ENCODE measurements at places on chromosomes 5 and 9.

DNA sequence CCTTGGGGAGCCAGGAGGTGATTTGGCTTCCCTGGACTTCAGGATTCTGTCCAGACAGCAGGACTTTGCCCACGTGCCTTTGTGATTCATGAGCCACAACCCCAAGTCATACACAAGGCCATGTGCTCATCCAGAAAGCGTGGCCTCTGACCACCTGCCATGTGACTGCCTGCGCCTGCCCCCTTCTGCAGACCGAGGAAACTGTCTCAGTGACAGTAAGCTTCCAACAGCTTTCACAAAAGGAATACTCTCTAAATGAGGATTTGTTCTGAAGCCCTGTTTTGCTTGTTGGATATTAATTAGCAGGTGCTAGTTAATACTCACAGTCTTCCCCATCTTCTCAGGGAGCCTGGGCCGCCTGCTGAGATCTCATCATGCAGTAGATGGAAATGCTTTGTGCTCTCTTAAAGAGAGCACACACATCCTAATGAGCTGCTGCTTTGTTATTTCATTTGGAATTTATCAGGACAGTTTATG is 36.9 kb upstream of the ANGPTL2 start:
- DNase-seq = peak; percentile 82

- no peak for DNase-seq
Measured at GRCh38 chr5:145838276-145838675, 3.1 kb upstream of the PRELID2 start.

DNA sequence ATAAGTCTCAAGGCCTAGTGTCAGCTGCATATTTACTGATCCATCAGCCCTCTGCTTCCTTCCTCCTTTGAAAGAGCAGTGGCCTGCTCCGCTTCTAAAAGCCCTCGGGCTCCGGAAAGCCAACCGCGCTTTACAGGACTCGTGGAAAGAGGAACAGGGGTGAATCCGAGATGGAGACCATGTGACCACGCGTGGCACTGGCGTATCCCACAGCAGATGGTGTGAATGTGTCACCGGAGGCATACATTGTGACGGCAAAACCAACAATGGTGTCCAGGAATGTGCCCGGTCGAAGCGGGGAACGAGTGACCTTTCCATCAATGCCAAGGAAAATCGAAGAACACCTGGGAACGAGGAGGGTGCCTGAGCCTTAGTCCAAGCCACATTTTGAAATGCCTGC is 484.6 kb downstream of the SPATA31A7 start:
- DNase-seq = no peak

DNA sequence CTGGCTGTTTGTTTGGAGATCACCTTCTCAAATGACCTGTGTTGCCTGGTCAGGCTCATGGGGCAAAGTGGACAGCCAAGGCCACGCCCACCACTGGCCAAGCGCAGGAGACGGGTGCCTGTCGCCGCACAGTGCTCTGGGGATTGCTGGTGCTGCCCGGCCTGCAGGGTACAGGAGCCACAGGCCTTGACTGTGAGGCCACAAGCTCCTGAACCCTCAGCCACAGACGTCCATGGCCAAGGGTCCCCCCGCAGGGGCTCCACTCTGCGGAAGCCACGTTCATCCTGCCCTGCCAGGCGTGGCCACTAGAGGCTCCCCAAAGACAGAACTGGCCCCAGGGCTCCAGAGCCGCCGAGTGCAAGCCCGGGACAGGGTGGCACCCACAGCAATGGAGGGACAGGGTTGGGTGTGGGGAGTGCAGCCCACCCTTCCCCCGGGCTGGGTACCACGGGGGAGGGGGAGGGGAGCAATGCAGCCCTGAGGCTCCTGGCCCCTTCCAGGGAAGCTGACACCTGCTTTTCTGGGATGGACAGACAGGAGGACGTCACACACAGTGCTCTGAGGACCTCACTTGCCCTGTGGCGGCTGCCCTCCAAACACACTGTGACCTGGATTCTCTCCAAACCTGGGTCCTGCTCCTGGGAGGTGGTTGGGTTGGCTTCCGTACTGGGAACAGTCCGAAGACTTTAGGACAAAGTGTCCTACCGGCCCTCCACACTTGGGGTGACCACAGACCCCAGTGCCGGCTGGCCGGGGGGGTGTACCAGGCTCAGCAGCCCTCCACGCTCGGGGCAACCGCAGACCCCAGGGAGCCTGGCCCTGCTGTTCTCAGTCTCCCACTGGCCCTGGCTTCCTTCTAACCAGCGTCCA is 21.5 kb downstream of the TPPP start:
- no peak for DNase-seq

- DNase-seq = no peak
Measured at GRCh38 chr9:89807682-89808075, 202.9 kb downstream of the GADD45G start.

GRCh38 chr5:109755761-109756160 is 66.0 kb downstream of the MAN2A1 start:
- DNase-seq = no peak

- no peak for DNase-seq
Measured at GRCh38 chr5:43270645-43271044, 42.6 kb downstream of the HMGCS1 start.

GRCh38 chr5:5331848-5332247 is 90.6 kb upstream of the ICE1 start:
- no peak for DNase-seq

GRCh38 chr9:14428781-14429230 is 114.9 kb upstream of the NFIB start:
- no peak for DNase-seq

- no peak for DNase-seq
Measured at GRCh38 chr9:91659529-91660495, 236.2 kb upstream of the NFIL3 start.

- peak; percentile 79 for DNase-seq
Measured at GRCh38 chr9:77514886-77515711, 133.0 kb downstream of the GNA14 start.

DNA sequence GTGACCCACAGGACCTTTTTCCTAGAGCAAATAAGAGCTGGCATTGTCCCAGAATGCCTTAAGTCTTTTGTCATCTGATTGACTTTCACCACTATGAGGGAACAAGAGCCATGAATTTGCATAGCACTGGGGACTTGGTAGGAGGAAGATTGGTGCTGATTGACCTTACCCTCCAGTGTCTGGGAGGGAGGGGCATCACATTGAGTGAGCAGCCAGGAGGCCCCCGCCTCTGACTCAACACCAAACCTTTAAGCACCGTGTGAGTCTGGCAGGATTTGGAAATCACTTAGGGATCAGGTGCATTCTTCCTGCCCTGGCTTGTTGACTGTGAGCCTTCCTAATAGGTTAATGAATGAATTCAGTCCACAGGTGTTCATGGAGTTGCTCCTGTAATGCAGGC is 40.7 kb downstream of the WNK2 start:
- DNase-seq = no peak

GRCh38 chr5:78586251-78586650 is 62.3 kb downstream of the LHFPL2 start:
- DNase-seq = peak; percentile 97

DNA sequence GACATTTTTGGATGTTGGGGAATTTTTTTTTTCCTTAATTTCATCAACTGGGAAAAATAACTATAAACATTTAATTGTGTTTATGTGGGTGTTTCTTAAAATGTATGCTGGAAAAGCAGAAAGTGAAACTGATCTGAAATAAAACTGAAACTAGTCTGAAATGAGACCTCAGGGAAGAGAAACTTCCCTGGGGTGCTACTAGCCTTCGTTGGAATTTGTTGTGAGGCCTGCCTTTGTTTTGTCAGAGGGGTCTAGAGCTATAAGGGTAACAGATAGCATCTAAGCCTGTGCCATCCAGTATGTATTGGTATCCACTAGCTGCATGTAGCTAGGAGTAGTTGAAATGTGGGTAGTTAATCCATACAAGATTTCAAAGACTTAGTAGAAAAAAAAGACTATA is 10.4 kb downstream of the ZNF618 start:
- no peak for DNase-seq

DNA sequence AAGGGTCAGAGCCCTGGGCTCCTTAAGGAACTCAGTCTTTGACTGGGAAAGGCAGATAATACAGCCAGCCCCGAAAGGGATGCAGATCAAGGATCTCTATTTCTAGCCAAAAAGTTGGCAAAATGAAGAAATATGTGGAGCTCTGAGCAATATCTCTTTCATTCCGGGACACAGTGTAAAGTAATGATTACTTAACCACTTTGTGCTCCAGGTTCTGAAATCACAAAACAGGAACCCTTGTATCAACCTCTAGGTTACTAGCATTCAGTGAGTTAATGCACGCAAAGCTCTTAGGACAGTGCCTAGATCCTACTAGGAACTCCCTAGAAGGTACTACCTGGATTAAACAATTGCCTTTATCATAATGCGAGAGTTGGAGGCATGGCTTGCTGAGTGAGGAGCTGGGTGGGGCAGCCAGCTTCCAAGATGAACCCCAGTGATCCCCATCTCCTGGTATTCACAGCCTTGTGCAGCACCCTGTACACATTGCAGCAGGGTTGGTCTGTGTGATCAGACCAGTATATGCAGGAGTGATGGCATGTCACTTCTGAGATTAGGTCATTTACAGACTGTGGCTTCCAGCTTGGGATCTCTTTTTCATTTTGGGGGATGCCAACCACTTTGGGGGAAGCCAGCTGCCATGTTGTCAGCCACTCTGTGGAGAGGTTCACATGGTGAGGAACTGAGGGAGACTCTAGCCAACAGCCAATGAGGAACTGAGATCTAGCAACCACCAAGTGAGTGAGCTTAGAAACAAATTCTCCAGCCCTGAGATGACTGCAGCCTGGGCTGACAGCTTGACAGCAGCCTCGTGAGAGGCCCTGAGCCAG is 103.1 kb upstream of the SLC44A1 start:
- DNase-seq = no peak

Measured in AG09309 (cell line).